Esophagus muscularis mucosa (tissue), 4 donors: ENCODE measurements at places on chromosomes 6 and 20.

DNA sequence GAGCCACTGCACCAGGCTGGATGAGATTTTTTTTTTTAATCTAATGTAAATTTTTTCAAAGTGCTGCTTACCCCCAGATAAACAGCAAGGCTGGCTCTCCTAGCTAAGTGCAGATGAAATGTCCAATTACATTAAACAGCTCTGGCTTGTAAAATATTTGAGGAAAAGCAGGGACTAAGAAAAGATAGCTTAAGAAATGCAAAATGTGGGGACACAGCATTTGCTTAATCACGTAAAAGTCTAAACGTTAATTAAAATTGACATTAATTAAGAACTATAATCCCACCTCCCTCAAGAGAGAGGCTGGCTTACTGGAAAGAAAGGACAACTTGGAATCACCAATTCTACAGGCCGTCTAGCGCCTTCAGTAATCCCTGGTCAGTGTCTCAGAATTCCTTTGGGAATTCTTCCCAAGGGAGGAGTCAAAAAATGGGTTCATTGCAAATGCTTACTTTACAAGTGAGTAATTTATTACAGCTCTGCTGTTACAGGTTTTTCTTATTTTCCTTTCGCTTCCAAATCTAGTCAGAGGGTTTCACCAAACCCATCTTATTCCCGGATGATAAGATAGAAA, 13.6 kb upstream of the MARCKS start:
- DNase-seq = no peak

DNA sequence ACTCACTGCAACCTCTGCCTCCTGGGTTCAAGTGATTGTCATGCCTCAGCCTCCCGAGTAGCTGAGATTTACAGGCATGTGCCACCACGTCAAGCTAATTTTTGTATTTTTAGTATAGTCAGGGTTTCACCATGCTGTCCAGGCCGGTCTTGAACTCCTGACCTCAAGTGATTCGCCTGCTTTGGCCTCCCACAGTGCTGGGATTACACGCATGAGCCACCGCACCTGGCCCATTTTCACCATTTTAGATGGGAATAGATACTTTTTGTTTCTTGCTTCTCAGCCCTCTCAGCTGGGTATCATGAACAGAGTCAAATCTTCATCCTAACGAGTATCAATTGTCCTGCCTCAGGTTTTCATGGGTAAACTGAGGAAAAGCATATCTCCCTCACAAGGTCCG, 235.0 kb downstream of the CDC5L start:
- DNase-seq = no peak

- no peak for DNase-seq
Observed at GRCh38 chr6:88536071-88536625, 370.0 kb upstream of the CNR1 start.

DNA sequence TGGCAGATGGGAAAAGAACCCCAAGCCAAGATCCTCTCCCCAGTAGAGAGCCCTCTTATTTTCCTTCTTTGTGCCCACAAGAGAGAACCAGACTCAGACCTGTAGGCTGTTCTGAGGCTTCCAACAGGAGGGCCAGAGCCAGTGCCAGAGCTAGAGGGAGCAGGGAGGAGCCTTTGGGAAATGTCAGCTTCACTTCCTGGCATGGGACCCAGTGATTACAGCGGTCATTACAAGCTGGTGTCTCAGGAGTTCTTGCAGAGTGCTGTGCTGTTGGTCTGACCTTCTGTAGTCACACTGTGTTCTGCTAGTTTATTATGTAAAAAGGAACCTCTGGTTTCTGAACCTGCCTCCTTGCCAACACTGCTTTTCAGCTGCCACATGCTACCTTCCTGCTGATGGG, 38.9 kb downstream of the STK35 start:
- no peak for DNase-seq

DNA sequence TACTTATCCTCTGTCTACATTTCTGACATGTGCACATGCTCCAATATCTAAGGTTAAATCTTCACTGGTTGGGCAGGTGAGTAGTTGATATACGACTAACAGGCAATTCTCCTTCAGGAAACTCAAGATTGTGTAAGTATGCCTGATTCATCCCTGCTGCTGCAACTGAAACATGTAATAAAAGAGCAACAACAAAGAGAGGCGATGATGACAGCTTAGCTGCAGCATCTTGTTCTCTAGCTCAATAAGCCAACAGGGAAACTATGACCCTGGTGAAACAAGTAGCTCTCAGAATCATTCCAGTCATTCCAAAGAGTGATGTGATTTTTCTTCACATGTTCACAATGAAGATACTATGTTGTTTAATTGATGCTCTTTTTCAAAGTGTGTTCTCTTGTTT, 74.4 kb downstream of the ELOVL4 start:
- DNase-seq = no peak

- DNase-seq = no peak
Observed at GRCh38 chr20:8116067-8116811, 15.8 kb upstream of the PLCB1 start.
